Mesothelial cell of epicardium (in vitro differentiated cells): ENCODE measurements at places on chromosomes 12 and 14.

- no peak overlapping the region for H3K4me3 ChIP-seq
- no peaks in the 10 kb centered on the region for H3K27me3 ChIP-seq
- no peak for DNase-seq
- no peaks in the 10 kb centered on the region for H3K36me3 ChIP-seq
- H3K27ac ChIP-seq: peak overlapping the region; percentile 47
- peaks cover 10% of the 10 kb centered on the region for H3K4me1 ChIP-seq
Measured at GRCh38 chr12:73815072-73815645, 722.5 kb upstream of the ATXN7L3B start.

GRCh38 chr14:101294136-101294535 is 267.2 kb upstream of the DIO3 start:
- DNase-seq: no peak
- peaks cover 15% of the 10 kb centered on the region for H3K36me3 ChIP-seq
- H3K4me3 ChIP-seq: no peak overlapping the region
- no peaks in the 10 kb centered on the region for H3K27me3 ChIP-seq

- H3K36me3 ChIP-seq: no peaks in the 10 kb centered on the region
- no peak overlapping the region for H3K27ac ChIP-seq
- H3K27me3 ChIP-seq: no peaks in the 10 kb centered on the region
- no peak for DNase-seq
- no peak overlapping the region for H3K4me3 ChIP-seq
Measured at GRCh38 chr14:96198430-96199130, 6.1 kb upstream of the BDKRB2 start.

GRCh38 chr12:16564675-16565074 is 41.3 kb downstream of the LMO3 start:
- peaks cover 2% of the 10 kb centered on the region for H3K4me1 ChIP-seq
- no peaks in the 10 kb centered on the region for H3K36me3 ChIP-seq
- H3K27me3 ChIP-seq: peaks cover 19% of the 10 kb centered on the region

GRCh38 chr12:6626654-6627283 is 9.0 kb downstream of the LPAR5 start:
- H3K36me3 ChIP-seq: no peaks in the 10 kb centered on the region
- peaks cover 19% of the 10 kb centered on the region for H3K4me1 ChIP-seq
- H3K27ac ChIP-seq: no peak overlapping the region
- no peak overlapping the region for H3K4me3 ChIP-seq
- no peak for DNase-seq

DNA sequence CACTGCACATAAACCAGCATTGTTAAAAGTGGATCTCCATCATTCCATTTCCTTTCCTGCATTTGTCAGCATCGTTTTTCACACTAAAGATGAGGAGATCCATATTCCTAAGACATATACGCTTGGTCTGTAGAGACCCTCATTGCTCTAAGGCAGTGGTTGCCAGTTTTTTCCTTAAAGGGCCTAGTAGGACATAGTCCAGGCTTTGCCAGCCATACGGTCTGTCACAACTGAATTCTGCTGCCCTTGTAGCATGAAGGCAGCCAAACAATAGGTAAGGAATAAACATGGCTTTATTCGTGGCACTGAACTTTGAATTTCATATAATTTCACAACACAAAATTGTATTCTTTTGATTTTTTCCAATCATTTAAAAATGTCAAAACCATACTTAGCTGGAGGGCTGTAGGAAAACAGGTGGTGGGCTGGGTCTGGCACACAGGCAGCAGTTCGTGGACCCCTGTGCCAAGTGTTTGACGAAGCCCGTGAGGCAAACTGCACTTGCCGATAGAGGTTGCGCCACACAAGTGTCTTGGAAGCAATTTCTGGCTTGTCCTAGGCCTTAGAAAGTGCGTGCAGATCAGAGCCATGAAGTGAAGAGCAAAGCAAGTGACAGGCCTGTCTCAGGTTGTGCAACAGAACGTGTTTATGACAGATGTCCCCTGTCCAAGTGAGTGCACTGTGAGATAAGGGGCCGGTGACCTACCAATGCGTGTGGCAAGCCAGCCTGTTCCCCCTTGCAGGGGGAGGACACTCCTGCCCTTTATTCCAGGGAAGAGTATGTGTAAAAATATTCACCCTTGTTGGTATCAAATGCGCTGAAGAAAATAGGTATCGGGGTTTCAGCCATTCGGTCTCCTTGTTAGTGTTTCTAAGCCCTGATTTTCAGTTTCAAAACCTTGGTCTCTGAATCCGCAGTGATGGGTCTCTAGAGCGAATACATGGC is 916 bp upstream of the CHPT1 start:
- H3K4me3 ChIP-seq: peak overlapping the region; percentile 84
- no peak for DNase-seq
- peaks cover 5% of the 10 kb centered on the region for H3K27me3 ChIP-seq
- no peaks in the 10 kb centered on the region for H3K36me3 ChIP-seq
- peaks cover 24% of the 10 kb centered on the region for H3K4me1 ChIP-seq

DNA sequence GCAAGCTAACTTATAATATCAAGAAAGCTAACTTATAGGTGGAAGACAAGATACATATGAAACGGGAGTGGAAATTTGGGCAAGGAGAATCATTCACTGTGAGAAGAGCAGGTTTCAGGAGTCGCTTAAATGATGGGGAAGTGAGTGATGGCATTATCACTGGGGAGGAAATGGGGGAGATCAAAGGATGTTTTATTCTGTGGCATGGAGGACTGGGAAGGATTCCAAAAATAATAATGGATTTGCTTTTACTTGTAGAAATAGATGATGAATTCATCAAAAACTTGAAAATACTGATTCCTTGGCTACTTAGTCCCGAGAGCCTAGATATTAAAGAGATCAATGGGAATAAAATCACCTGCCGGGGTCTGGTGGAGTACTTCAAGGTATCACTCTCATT is 47.8 kb downstream of the SAV1 start:
- H3K27me3 ChIP-seq: no peaks in the 10 kb centered on the region
- no peaks in the 10 kb centered on the region for H3K36me3 ChIP-seq
- H3K4me3 ChIP-seq: no peak overlapping the region
- DNase-seq: no peak

- H3K27me3 ChIP-seq: no peaks in the 10 kb centered on the region
- H3K4me3 ChIP-seq: no peak overlapping the region
- DNase-seq: no peak
- H3K27ac ChIP-seq: no peak overlapping the region
- peaks cover 10% of the 10 kb centered on the region for H3K4me1 ChIP-seq
Measured at GRCh38 chr12:96420277-96420835, 20.1 kb upstream of the CDK17 start.

DNA sequence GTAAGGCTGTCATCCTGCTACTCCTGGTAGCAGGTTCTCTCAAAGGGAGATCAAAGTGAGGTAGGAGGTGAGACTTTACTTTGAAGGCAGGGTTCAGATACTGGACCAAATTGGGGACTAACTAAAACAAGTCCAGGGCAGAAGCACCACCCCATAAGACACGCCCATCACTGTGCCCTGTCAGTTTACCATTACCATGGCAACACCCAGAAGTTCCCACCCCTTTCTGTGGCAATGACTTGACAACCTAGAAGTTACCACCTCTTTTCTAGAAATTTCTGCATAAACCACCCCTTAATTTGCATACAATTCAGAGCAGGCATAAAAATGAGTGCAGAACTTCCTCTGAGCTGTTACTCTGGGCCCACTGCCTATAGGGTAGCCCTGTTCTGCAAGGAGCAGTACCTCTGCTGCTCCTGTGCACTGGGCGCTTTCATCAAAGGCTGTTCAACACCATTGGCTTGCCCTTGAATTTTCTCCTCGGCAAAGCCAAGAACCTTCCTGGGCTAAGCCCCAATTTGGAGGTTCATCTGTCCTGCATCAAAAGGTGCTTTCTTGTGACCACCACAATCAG is 64.8 kb upstream of the MAX start:
- no peak overlapping the region for H3K4me3 ChIP-seq
- DNase-seq: no peak
- H3K27me3 ChIP-seq: no peaks in the 10 kb centered on the region
- peaks cover 7% of the 10 kb centered on the region for H3K4me1 ChIP-seq

DNA sequence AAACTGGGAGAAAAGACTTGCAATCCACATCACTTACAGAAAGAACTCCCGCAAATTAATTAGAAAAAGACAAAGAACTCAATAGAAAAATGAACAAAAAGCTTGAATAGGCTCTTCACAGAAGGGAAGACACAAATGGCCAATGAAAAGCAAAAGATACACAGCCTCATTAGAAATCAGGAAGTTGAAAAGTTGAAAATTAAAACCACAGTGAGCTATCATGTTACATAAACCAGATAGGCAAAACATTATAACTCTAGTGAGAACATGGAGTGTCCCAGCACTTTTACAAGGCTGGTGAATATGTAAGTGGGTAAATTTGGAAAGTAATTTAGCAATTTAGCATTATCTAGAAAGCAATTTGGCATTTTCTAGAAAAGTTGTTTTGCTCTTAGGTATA is 158.4 kb upstream of the RASSF8 start:
- peaks cover 4% of the 10 kb centered on the region for H3K36me3 ChIP-seq
- H3K4me1 ChIP-seq: peaks cover 41% of the 10 kb centered on the region
- H3K27ac ChIP-seq: peak overlapping the region; percentile 65
- DNase-seq: no peak

DNA sequence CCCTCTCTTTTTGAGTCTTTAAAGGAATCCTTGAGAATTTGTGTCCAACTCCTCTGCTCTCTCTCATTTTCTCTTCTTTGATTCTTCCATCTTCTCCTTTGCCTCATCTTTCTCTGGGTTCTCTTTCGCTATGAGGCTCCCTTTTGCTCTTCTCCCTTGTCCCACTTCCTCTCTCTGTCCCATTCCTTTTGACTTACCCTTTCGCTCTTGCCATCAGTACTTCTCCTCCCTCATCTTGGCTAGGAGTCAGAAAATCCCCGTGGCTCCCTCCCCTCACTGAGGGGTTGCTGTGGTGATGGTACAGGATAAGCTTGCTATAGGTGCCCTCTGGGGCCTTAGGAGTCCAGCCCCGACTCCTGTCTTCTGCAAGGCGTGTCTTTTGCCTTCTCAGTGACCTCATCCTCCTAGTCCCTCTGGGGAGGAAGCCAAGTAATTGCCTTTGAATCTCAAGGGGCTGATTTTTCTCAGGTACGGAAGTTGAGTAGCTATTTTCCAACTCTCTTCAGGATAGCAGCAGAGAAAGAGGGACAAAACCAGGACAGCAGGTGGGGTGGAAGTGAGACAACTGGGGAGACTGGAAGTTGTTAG is 6.4 kb downstream of the PDE1B start:
- no peak overlapping the region for H3K4me3 ChIP-seq
- no peak overlapping the region for H3K27ac ChIP-seq
- DNase-seq: no peak
- peaks cover 19% of the 10 kb centered on the region for H3K27me3 ChIP-seq
- no peaks in the 10 kb centered on the region for H3K36me3 ChIP-seq
- H3K4me1 ChIP-seq: peaks cover 3% of the 10 kb centered on the region

DNA sequence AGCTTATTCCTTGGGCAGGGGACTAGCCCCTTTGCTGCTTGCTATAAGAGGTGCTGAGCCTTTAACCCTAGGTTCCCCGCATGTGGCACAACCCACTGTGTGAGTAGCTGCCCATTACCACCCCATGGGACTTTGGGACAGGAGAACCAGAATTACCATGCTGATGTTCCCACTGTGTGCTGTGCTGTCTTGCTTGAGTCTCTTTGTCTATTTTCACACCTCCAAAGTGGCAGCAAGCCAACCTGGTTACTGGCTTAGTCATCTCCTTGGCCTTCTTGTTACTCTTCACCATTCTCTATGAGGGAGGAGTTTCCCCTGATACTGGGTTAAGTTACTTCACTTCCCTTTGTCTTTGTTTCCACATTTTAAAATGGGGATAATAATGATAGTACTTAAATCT is 73.4 kb upstream of the ETV6 start:
- no peak overlapping the region for H3K27ac ChIP-seq
- H3K36me3 ChIP-seq: peaks cover 5% of the 10 kb centered on the region
- H3K4me3 ChIP-seq: no peak overlapping the region
- no peaks in the 10 kb centered on the region for H3K27me3 ChIP-seq

GRCh38 chr14:54366736-54367735 is 29.8 kb upstream of the CDKN3 start:
- no peaks in the 10 kb centered on the region for H3K27me3 ChIP-seq
- peak overlapping the region; percentile 41 for H3K27ac ChIP-seq
- H3K36me3 ChIP-seq: no peaks in the 10 kb centered on the region
- peaks cover 16% of the 10 kb centered on the region for H3K4me1 ChIP-seq
- no peak for DNase-seq
